ENCODE measurements at places on chromosomes 2 and 18.

DNA sequence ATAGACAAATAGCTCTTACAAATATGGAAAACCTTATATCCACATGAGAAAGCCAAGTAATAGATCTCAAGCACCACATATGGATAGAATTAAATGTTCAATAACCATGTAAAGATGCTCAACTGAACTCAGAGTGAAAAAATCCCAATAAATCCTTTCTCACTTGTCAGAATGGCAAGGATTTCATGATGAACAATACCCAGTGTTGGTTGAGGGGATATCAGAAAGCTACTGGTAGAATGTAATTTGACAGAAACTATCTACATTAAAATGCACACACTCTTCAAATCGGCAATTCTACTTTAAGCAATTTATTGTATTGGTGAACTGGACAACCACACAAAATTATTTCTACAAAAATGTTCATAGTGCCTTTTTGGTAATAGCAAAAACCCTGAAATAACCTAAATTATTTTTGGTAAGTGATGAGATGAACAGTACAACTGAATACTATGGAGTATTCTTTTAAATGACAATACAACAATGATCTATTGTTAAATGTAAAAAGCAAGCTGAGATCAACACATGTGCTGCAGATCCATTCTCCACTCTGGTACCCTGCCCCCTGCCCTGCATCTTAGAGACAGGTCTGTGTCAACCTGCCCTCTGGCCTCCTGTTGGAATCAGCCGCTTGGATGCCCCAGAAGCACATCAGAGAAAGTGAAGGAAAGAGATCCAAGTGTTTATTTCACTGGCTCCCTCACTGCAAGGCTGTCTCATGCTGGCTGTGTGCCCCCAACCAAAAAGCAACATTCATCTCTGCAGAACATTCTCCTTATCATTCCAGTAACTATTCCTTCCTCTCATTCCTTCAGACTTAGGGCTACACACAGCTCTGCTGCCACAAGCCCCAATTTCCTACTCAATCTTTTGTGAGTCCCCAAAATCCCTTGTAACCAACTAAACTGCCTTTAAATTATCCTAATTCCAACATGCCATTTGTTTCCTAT lies 442.5 kb downstream of the LRATD1 start:
- no peak for DNase-seq

DNA sequence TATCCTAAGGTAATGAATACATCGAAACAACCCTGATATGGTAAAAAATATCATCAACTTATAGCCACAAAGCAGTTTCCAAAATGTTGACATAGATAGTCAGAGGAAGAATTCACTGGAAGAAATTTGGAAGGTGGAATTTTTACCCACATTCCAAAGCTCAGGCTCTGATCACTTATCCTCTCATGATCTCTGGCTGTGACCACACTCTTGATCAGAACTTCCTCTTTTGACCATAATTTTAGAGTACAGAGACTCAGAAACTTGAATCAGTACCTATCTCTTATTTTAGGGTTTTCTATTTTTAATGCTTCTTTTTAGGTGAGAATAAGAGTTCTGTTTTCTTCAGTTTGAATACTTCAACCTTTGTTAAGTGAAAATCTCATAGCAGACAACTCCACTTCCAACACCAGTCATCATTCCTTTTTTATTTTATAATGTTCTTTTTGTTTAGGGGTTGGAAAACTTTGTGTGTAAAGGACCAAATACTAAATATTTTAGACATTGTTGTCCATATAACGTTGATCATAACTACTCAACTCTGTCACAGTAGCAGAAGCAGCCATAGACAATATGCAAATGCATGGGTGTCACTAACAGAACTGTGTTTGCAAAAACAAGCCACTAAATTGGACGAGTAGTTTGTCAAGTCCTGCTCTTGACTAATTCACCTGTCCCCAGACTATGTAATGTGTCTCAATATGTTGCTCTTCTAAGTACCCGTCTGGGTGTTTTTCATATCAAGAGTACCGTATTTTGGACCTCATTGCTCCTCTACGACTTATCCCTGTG lies 891.6 kb upstream of the CRIM1 start:
- no peak for DNase-seq

GRCh38 chr2:54927085-54927750 lies 123.0 kb downstream of the RTN4 start:
- DNase-seq: no peak

- DNase-seq: no peak
These were observed 71.2 kb downstream of the MEP1B start for GRCh38 chr18:32261003-32261402.

DNA sequence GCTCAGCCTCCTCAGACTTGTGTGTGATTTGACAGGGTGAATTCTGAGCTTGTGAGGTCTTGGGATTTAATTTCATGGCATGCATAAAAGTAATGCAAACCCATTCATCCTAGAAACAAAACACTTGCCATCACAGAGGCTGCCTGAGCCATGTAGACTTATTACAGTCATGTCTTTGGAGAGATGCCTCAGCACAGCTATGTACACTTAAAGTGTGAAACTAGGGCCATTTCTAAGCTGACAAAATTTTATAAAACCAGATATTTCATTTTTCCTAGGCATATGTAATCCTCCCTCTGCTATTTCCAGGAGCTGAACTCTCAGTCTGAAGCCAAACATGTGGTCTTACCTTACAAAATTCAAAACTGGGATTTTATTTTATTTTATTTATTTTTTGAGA lies 322.2 kb upstream of the SPHKAP start:
- no peak for DNase-seq

- no peak for DNase-seq
These were observed 221.3 kb downstream of the MBD2 start for GRCh38 chr18:54003195-54003594.

DNA sequence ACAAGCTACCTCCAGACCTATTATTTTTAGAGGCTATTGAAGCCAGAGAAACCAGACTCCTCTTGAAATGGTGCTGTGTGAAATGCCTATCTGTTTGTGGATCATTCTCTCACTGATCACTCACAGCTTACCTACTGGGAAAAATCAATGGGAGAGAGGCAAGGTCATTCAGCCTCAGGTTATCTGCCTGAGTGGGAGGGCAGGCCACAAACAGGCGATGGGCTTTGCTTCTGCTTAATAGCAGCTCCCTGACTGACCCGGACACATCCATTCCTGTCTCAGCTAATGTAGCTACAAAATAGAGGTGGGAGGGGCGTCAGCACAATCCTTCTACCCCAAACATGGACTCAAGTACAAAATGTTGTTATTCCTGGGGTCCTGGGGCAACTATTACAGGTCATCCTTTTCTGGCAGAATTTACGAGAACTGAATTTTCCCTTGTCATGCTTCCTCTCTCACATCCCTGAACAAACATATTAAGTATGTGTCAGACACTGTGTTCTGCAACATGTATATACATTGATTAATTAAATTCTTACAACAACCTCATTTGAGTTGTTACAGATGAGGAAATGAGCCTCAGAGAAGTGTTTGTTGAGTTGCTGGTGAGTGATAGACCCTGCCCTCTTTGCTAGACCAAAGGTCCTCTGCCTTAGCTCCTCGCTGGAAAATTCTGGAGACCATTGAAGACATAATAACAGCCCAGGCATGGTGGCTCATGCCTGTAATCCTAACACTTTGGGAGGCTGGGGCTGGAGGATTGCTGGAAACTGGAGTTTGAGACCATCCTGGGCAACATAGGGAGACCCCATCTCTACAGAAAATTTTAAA lies 60.5 kb downstream of the CDK15 start:
- DNase-seq: no peak

Data from iris pigment epithelial cell (primary cell).